Suppressor macrophage treated with lipopolysaccharide for 1 hour (primary cell): ENCODE measurements at places on chromosomes 1 and 21.

- peak; percentile 53 for DNase-seq
These were observed 22.0 kb upstream of the PRDM15 start for GRCh38 chr21:41901099-41901498.

GRCh38 chr1:207808911-207809555 lies 57.2 kb downstream of the CD46 start:
- no peak for DNase-seq

- DNase-seq, result no peak
These were observed 126.7 kb downstream of the PRRX1 start for GRCh38 chr1:170790651-170791071.

- no peak for DNase-seq
These were observed 11.9 kb downstream of the TARDBP start for GRCh38 chr1:11024154-11024873.

- peak; percentile 69 for DNase-seq
These were observed 3.5 kb upstream of the LRRC38 start for GRCh38 chr1:13517193-13517812.

- DNase-seq, result no peak
These were observed 94.7 kb downstream of the CSMD2 start for GRCh38 chr1:34070201-34070836.

- DNase-seq, result no peak
These were observed 38.0 kb downstream of the SPRTN start for GRCh38 chr1:231376101-231376500.

DNA sequence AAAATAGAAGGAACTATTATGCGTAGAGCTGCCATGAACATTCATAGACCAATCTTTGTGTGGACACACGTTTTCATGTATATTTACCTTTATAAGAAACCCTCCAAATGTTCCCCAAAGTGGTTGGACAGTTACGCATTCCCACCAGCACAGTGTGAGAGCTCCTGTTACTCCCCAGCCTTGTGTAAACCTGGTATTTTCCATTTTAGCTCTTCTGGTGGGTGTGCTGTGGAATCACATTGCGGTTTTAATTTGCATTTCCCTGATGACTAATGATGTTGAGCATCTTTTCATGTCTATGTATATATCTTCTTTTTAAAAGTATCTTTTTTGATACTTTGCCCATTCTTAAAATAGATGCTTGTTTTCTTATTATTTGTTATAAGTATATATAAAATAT lies 3.2 kb upstream of the UBASH3A start:
- DNase-seq, result no peak

- DNase-seq, result no peak
These were observed 58.4 kb downstream of the OVGP1 start for GRCh38 chr1:111369177-111369576.

GRCh38 chr1:199308349-199308846 lies 669.6 kb downstream of the PTPRC start:
- no peak for DNase-seq

DNA sequence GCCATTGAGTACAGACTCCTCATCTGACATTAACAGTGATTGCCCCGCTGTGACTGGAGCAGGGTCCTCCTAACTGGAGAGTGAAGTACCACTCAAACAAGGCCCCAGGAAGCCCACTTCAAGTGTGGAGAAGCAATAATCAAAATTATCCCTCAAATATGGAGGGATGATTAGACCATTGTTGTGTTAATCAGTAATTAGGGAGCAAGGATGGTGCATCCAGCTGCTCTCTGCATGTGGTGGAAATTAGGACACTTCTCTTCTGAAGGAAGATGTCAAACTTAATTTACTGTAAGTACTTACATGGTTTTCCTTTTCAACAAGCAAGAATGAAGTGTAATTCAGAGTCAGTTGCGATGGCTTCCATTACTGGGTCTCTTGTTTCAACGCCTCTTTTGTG lies 3.4 kb upstream of the ZP4 start:
- DNase-seq, result no peak

GRCh38 chr1:54287176-54287650 lies 87.2 kb downstream of the MRPL37 start:
- DNase-seq, result peak; percentile 49

DNA sequence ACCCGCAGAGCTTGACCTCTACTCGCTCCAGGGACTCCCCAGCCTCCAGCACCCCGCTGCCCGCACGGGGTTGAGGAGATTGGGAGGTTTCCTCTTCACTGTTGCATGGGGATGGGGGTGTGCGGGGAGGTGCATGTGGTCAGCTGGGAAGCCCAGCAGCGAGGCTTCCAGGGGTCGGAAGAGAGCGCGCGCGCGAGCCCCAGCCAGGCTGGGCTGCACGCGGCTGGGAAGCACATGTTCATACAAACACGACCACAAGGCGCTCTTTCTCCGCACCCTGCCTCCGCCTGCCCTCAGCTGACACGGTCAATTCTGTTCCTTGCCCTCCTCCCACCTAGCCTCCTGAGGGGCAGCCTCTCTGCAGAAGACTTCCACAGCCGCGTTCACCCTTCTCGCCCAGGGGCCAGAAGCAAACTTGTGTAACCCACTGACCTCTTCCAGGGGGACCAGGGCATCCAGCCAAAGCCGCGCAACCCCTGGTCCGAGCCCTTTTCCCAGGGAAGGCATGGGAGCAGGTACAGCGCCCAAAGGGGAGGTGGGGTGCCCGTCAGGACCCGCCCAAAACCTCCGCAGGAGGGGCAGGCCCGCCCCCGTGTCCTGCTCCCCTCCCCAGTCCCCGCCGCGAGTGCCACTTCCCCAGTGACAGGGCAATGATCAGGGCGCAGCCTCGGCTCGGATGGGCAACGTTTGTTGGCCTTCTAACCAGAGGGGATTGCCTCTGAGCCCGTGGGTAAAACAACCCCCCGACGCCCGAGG lies 1.3 kb downstream of the COL24A1 start:
- DNase-seq, result peak; percentile 39

- DNase-seq, result no peak
These were observed 21.1 kb upstream of the SH2D5 start for GRCh38 chr1:20753589-20753988.

GRCh38 chr1:52544665-52545525 lies 8.0 kb downstream of the TUT4 start:
- DNase-seq, result no peak

GRCh38 chr1:205447457-205448341 lies 8.1 kb downstream of the BLACAT1 start:
- DNase-seq, result peak; percentile 75

GRCh38 chr1:149997585-149998262 lies 12.8 kb downstream of the OTUD7B start:
- DNase-seq, result peak; percentile 82

DNA sequence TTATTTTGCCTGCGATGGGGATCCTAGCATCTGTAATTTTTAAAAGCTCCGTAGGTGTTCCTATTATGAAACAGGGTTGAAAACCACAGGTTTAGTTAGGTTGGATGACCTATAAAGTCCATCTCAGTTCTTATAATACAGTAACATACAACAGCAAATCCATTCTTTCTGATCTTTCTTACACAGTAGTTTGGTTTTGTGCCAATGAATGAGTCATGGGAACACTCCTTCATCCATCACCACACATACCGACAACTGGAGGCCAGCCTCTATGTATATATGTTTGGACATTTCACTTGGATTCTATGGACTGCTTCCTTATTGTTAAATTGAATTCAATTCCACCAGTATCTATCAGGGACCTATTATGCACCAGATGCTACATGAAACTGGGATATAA lies 118.4 kb upstream of the L1TD1 start:
- DNase-seq, result no peak

- DNase-seq, result no peak
These were observed 852.1 kb downstream of the PLA2G4A start for GRCh38 chr1:187680823-187681222.

- no peak for DNase-seq
These were observed 329.4 kb upstream of the ESRRG start for GRCh38 chr1:217052626-217053025.

DNA sequence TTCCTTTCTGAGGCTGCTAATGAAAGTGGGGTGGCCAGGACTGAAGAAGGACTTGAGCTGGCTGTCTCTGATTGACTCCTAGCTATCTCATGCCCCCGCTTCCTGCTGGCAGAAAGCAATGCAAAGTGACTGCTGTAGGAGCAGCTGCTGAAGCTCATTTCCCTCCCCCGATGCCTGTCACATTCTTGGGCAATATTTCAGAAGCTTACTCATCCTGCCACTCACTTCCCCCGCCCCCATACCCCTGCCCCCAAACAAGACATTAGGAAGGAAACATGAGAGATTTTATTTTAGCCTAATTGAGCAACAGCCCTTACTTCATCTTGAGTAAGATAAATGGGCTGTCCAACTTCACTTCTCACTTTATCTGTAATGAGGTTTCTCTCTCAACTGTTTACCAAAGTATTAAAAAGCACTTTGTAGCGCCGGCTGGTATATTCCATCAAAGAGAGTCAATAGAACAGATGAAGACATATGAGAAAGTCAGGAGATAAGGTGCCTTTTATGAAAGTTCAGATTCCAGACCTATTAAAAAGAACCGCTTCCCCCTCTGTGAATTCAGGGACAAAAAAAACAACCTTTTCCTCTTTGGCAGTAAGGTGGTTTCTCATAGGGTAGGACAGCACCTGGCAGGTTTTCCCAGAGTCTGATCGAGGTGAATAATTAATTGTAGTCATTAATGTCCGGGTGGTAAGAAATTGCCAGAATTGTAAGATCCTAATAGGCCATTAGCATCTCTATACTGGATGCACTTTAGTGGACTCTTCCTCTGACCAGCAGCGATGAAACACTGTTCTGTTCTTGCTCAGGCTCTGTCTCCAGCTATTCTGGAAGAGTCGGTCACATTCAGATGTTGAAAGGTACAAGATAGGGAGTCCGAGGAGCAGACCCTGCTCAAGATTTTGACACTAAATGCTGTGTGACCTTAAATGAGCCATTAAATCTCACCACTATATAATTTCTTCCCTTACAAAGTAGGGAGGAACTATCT lies 70.2 kb downstream of the SH3GLB1 start:
- peak; percentile 97 for DNase-seq

DNA sequence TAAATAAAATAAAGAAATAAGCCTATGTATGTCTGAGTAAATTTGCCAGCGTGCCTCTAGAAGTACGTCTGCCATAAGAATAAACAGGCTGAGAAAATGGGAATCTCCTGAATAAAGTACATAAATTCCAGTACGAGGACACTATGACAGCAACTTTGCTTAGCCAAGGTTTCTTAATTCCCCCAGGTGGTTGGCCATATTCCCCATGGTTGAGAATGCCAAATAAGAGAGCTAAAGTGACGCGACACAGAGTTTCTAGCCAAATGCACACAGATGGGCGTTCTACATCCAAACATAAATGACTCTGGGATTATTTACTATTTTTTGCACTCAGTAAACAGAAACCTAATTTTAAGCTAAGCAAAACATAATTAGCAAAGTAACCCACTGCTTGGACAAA lies 19.5 kb downstream of the KCNH1 start:
- DNase-seq, result no peak

- peak; percentile 31 for DNase-seq
These were observed 31.7 kb downstream of the LAMB3 start for GRCh38 chr1:209620487-209620884.

GRCh38 chr1:201914456-201915235 lies 25.9 kb downstream of the SHISA4 start:
- no peak for DNase-seq

DNA sequence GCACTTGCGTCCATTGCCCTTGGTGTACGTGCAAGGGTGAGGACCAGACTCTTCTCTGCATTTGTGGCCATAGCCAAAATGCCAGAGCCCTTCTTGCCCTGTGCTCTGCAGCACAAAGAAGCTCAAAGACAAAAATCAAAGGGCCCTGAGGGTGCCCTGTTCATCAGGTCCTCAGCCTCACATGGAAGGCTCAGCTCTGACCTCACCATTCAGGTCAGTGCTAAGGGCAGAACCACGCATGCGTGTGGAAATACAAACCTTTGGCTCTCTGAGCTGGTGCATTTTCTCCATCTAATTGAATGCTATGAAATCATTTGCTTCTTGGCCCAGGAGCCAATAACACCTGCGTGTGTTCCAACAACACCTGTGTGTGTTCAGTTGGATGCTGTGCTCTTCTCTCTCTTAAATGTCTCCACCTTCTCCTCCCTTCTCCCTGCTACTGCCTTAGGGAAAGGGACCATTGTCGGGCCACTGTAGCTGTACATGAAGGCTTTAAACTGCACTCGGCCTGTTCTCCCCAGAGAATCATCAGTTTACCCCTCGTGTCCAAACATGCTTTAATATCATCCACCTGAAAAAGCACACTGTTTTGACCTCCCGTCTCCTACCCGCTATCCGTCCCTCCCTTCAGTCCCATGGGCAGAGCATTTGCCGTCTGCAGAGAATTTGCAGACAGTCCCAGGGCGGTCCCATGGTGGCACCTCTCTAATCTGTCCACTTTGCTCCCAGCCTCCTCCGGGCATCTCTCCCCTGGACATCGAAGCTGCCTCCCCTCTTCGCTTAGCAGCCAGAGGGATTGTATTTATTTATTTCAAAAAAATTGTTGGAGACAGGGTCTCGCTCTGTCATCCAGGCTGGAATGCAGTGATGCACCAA lies 60.6 kb downstream of the EVA1C start:
- DNase-seq, result no peak

DNA sequence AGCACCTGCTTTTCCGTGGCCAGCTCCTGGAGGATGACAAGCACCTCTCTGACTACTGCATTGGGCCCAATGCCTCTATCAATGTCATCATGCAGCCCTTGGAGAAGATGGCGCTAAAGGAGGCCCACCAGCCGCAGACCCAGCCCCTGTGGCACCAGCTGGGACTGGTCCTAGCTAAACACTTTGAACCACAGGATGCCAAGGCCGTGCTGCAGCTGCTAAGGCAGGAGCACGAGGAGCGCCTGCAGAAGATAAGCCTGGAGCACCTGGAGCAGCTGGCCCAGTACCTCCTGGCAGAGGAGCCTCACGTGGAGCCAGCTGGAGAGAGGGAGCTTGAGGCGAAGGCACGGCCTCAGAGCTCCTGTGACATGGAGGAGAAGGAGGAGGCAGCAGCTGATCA lies 413 bp downstream of the UBL4B start:
- DNase-seq, result no peak

GRCh38 chr1:244214009-244214967 lies 163.2 kb downstream of the ZBTB18 start:
- peak; percentile 49 for DNase-seq

GRCh38 chr1:244833734-244834542 lies 1.5 kb upstream of the COX20 start:
- peak; percentile 93 for DNase-seq

DNA sequence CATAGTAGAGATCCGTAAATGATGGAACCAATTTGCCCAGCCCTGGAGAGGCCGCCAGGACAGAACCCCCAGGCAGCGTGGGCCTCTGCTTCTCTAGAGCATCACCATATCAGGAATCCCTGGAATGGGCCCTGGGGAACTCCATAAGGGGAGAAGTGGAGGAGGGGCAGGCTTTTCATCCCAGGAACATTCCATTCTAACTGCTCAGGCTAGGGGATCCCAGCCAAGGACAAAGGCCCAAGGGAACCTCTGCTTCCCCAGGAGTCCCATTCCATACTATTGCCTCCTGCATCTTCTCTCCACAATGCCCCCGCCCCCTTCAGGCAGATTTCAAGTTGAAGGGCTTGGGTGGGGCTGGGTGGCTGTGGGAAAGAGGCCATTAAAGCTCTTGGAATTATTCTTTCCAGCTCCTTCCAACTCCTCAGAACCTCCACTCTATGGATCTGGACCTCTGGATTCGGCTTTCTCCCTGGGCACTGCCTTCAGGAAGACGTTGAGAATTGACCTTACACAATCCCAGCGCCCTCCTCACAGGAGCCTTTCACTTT lies 6.0 kb downstream of the TRNP1 start:
- DNase-seq, result no peak

GRCh38 chr1:202871367-202871766 lies 17.6 kb downstream of the RABIF start:
- DNase-seq, result no peak
